Activated T-helper 2 cell treated with anti-CD3 and anti-CD28 coated beads, Interferon-gamma antibody, Interleukin-2, Interleukin-4, amounts not matched to agents 10 μg/mL and 5 μg/mL and 100 μg/mL, durations not matched to agents 14 hours and 24 hours and 36 hours (primary cell): ENCODE measurements at places on chromosomes 7 and 10. TPM values are rescaled to one million over a fixed set of nuclear protein-coding genes. Genes with fewer than 3 reads are reported as not detected.

DNA sequence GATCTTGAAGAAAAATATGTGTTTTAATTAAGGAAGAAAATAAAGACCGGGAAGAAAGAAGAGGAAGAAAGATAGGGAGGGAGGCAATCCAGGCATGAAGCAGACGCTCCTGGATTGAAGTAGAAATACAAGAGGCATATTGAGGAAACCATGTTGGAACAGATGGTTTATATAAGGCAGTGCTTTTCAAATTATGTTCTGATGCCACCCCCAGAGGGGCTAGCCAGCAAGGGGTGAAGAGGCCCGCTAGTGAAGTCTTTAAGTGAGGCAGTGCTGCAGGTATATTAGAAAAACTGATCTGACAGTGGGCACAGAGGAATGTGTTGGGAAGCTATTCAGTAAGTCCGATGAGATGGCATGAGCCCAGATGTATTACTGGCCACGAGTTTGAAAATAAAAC, 40.1 kb downstream of the REEP3 start:
- no peak for DNase-seq

LRRC17 gene
- total RNA-seq, result 0.18 TPM in 1 of 2 replicates, not detected in the other

GRCh38 chr7:66167773-66168387, 37.3 kb upstream of the TPST1 start:
- no peak for DNase-seq

GRCh38 chr10:105950410-105950809, 1214.1 kb downstream of the SORCS1 start:
- no peak for DNase-seq
